ENCODE measurements at places on chromosomes 2 and 18.
A peak's percentile ranks its signal among the peaks of the same experiment; 100 is the strongest.

DNA sequence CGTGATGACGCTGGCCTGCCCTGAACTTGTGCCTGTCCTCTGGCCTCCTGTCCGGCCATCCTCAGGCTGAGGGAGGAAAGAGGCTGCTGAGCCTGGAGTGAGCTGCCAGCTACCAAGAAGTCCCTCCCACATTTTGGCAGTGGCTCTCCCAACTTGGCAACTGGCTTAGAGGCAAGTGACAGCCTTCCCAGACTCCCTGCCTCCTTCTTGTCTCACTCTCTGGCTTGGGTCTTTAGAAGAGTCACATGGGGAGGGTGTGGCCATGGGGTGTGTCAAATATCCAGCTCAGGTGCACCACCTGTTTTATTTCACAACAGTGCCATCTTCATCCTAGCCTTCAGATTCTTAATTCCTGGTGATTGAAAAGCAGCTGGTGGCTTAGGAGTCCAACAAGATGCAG lies 222.9 kb downstream of the PRKCE start:
- no peak for DNase-seq

GRCh38 chr18:77207540-77207939 lies 42.1 kb upstream of the GALR1 start:
- peak; percentile 82 for DNase-seq

- DNase-seq = no peak
Measured at GRCh38 chr2:179726461-179727180, 134.8 kb downstream of the ZNF385B start.

- DNase-seq = no peak
Measured at GRCh38 chr2:233422649-233423551, 68.6 kb downstream of the DGKD start.

GRCh38 chr2:29270701-29271121 lies 155.5 kb downstream of the CLIP4 start:
- DNase-seq = no peak

- DNase-seq = peak; percentile 21
Measured at GRCh38 chr18:77082316-77082955, 50.1 kb downstream of the MBP start.

DNA sequence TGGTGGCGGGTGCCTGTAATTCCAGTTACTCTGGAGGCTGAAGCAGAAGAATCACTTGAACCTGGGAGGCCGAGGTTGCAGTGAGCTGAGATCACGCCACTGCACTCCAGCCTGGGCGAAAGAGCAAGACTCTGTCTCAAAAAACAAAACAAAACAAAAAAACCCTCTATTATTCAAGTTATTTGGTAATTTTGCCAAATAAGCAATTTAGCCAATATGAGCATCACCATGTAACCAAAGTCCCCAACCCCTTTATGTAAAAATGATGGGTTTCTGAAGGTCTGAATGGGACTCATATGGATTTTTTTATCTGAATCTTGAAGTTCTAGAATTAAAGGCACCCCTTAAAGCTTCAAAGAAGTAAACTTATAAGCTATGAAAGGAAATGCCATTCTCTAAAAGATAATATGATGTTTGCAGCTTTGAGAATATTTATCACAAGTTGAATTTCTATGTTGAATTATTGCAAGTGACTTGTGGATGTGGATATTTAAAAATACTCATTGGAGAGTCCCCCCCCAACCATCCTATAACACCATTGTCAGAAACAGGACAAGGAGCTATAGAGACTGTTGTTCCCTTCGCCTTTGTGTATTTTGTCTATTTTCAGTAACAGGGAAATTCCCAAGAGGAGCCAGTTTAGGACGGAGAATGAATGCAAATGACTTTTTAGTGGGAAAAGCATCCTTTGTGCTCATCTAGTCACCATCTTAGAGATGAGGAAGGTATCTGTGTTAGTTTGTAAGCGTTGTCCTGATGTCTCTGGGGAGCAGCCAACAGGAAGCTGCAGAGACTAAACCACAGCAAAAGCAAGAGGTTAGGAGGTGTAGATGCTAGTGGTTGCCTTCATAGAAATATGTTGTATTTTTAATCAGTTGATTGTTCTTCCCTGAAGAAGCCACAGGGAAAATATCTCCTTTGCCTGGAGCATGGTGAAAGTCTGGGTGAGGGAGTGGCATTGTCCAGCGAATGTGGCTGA lies 68.3 kb downstream of the TET3 start:
- DNase-seq = no peak

- no peak for DNase-seq
Measured at GRCh38 chr2:155021618-155022017, 323.1 kb downstream of the KCNJ3 start.

- no peak for DNase-seq
Measured at GRCh38 chr2:38074764-38075506, 1.0 kb downstream of the CYP1B1 start.

GRCh38 chr18:60976976-60977375 lies 356.3 kb upstream of the CDH20 start:
- DNase-seq = no peak

DNA sequence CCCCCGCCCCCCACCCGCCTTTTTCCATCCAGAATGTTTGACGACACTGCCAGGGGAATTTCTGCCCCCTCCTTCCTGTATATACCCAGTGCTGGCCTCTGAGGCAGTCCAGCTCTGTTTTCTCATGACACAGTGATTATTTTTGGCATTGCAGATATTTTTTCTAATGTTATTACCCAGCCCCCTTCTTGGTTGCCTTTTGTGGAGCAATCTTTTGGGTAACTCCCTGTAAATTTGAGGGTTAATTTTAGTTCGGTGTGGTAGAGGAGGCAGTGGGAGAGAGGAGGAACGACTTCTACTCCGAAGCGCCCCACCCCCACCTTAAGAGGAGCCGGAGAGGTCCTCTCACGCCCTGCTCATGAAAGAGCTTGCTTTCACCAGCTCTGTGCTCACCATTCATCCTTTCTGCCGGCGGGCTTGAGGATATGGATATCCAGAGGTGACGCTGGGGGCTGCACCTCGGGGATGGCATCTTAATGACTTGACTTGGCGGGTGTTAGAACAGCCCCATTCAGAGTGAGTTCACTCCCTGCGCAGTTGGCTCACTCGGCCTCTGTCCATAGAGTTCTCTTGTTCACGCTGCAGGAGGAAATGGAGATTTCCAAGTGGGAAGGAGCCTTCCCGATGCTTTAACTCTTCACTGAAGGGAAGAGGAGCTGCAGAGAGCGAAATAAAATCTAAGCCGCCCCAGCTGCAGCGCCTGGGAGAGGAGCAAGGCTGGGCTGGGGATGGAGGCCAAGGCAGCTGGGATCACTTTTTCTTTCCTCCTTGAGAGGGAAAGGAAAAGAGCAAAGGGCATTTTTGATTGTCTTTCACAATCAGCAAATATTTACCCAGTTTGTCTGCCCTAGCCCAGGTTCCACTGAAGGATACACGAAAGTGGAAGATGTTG lies 38.4 kb downstream of the EPAS1 start:
- peak; percentile 75 for DNase-seq

GRCh38 chr2:6921321-6921922 lies 4.2 kb downstream of the RNF144A start:
- DNase-seq = no peak

DNA sequence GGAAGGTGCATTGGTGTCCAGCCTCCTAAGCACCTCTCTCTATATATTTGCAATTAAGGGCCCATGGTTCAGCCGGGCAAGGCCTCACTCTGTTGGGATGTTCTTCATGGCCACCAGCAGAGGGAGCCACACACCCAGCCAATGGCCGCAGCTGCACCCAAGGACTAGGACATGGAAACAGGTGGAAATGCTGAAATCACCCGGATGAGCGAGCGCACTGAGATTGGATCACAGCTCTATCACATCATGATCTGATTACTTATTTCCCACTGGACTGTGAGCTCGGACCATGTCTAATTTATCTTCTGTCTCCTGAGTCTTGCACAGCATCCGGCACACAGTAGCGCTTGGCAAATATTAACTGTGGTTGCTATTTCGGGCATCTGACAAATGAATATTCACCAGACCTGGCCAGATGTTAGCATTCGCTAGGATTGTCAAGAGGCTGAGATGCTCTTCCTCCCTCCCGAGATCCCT lies 31.2 kb downstream of the KIF3C start:
- peak; percentile 71 for DNase-seq

GRCh38 chr18:32907648-32908423 lies 135.0 kb upstream of the KLHL14 start:
- DNase-seq = no peak

DNA sequence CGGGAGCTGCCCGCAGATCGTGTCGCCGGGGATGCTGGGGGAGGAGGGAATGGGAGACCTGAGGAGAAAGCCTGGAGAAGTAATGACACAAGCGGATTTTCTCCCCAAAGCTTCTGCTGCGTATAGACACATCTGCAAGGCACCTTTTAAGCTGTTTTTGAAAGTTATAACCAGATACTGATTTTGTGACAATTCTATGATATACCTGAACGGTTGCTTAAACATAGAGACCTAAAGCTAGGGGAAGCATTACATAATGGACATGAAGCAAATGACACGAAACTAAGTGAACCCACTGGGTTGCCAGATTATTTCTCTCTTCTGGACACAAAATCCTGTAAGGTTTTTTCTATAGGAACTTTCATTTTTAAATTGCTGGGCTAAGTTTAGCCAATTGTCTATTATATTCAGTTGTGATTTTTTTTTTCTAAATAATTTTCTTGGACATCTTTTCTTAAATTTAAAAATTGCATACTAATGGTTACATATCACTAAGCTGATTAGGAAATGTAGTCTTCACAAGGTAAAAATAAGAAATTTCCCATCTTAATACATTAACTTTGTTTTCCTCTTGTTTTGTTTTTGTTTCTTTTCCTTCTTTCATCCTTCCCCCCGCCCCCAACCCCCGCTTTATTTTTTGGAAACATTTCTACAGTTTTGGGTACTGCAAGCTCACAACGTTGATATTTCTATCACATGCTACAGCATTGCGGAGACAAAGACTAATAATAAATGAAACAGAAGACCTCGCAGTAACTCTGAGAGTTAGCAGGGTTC lies 1.3 kb downstream of the OSBPL6 start:
- no peak for DNase-seq

Data from fibroblast of upper back skin (primary cell).